Stomach (tissue), 19 donors: ENCODE measurements at places on chromosomes 3 and 15. TPM values are rescaled to one million over a fixed set of nuclear protein-coding genes. Genes with fewer than 3 reads are reported as not detected.

DNA sequence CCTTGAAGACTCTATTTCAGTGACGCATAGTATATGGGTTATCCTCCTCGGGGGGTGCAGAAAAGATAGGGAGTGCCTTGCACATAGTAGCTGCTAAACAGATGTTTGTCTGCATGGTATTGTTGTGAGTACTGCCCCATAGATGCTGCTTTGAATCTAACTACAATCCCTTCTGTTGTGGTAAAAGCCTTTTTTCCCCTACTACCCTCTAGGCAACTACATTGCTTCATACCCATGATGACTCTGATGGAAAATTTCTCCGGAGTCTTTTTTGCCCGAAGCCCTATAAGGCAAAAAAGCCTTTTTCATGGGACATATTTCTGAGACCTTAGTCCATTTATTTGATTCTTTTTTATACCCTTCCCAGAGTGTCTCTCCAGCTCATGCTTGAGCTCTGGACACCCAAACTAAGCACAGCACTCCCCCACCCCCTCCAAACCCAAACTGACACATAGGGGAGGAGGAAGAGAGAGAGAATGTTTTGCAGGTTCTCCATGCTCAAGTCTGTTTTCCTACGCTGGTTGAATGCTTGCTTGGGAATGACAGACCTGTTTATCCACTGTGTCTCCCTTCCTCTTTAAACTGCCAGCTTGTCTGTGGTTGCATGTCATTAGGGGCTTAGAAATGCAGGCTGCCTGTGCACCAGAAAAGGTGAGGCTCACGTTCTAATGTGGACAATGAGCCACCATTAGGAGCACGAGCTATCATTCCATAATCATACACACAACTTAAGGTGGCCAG is 52.9 kb downstream of the LRTM1 start:
- no peaks in the 10 kb centered on the region for H3K36me3 ChIP-seq
- H3K4me3 ChIP-seq: no peak overlapping the region
- no peak overlapping the region for H3K27ac ChIP-seq
- H3K27me3 ChIP-seq: no peaks in the 10 kb centered on the region

DNA sequence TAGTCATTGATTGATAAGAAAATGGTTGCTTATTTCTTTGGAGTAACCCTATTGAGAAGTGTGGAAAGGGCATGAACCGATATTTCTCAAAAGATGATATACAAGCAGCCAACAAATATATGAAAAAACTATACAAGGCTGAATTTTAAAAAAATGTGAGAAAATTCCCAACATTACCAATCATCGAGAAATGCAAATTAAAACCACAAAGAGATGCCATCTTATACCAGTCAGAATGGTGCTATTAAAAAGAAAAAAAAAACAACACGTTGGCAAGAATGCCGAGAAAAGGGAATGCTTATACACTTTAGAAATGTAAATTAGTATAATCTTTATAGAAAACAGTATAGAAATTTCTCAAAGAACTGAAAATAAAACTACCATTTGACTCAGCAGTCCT is 77.7 kb upstream of the ROBO1 start:
- no peak overlapping the region for H3K4me3 ChIP-seq
- no peaks in the 10 kb centered on the region for H3K36me3 ChIP-seq
- DNase-seq: no peak
- H3K4me1 ChIP-seq: no peaks in the 10 kb centered on the region
- no peak overlapping the region for H3K27ac ChIP-seq

GRCh38 chr3:39149059-39149455 is 4.3 kb downstream of the CSRNP1 start:
- no peaks in the 10 kb centered on the region for H3K27me3 ChIP-seq
- peaks cover 68% of the 10 kb centered on the region for H3K4me1 ChIP-seq
- peaks cover 26% of the 10 kb centered on the region for H3K36me3 ChIP-seq

- H3K27ac ChIP-seq: no peak overlapping the region
- no peak overlapping the region for H3K4me3 ChIP-seq
- H3K4me1 ChIP-seq: no peaks in the 10 kb centered on the region
- no peaks in the 10 kb centered on the region for H3K36me3 ChIP-seq
- no peaks in the 10 kb centered on the region for H3K27me3 ChIP-seq
These were observed 72.8 kb upstream of the AADACL2 start for GRCh38 chr3:151660885-151661284.

DNA sequence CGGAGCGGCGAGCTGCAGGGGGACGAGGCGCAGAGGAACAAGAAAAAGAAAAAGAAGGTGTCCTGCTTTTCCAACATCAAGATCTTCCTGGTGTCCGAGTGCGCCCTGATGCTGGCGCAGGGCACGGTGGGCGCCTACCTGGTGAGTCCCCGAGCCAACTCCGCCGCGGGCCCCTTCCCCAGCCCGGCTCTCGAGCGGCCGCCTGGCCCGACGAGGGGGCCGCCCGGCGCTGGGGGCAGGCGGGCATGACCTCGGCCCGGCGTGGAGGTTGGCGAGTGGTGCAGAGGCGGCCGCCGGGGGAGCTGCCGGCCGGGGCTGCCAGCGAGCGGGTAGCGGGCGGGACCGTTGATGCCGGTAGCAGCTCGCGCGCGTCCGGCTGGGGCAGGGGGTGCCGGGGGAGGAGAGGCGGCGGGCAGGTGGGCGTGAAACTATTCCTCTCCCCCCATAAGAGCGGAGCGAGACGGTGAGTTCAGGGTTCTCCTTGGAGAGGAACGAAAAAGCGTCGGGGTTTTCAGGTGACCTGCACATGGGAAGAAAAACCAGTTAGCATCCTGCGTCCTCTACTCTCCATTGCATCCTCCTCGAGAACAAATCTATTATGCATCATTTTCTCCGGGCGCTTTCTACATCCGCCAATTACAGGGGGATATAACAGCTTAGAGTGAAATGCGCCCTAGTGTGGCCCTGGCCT is 585 bp downstream of the SLCO3A1 start:
- peak overlapping the region; percentile 80 for H3K4me3 ChIP-seq
- DNase-seq: peak; percentile 73
- H3K27me3 ChIP-seq: no peaks in the 10 kb centered on the region
- peak overlapping the region; percentile 92 for H3K27ac ChIP-seq
- peaks cover 47% of the 10 kb centered on the region for H3K4me1 ChIP-seq
- H3K36me3 ChIP-seq: no peaks in the 10 kb centered on the region

ATG3 gene
- 67.9 TPM for total RNA-seq

AADAC gene
- total RNA-seq: 6.7 TPM

PLA2G4B gene
- 2.9 TPM for total RNA-seq

VIPR1 gene
- total RNA-seq: 170 TPM

TIMP4 gene
- total RNA-seq: 2.6 TPM

SRGAP3 gene
- total RNA-seq: 31.7 TPM

AP3B2 gene
- total RNA-seq: 2.0 TPM
